ENCODE measurements at places on chromosomes 1 and 21. TPM values are rescaled to one million over a fixed set of nuclear protein-coding genes. Genes with fewer than 3 reads are reported as not detected.
A peak's percentile ranks its signal among the peaks of the same experiment; 100 is the strongest.

DNA sequence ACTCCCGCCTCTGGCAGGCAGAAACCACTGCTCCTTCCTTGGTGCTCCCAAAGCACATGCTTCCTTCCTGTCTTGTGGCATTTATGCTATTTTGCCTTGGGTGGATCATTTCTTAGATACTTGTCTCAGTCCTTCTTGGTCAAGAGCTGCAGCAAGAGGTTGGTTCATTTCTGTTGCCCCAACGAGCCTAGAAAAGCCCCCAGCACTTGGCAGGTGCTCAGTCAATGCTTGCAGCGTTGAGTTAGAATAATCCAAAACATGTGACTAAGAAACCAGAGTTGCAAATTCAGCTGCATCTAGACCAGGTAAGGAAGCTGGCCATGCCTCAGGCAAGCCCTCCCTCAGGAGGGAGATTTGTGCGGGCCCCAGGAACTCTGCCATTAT, 42.4 kb upstream of the TENT5C start:
- DNase-seq: no peak
- H3K36me3 ChIP-seq: no peaks in the 10 kb centered on the region
- no peak overlapping the region for H3K4me3 ChIP-seq
- H3K4me1 ChIP-seq: no peaks in the 10 kb centered on the region

DNA sequence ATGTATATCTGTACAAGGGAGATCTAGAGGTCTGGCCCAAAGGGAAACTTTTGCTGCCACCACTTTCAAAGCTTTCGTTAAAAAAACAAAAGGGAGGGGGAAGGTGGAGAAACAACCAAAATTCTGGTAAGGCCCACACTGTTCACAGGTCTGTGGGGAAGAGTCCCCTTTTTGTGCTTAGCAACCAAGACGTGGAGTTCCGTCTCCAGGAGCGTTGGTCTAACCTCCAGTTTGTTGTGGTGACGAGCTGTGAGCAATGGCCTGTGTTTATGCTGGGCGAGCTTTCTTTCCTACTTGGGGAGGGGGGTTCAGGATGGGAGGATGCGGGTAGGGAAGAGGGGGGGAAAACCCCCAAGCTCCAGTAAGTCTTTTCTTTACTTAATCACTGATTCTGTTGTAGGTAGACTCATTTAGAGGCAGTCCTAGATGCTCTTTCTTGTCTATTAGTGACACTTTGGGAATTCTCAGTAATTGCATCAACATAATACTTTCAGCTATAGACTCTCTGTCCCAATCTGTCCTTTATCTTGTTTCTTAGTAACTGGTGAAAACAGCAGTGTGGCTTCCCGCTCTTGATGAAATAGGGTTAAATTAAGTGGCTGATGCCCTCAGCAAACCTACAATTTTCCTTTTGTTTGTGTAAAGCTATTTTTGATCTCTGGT, 1.5 kb downstream of the HIPK1 start:
- no peaks in the 10 kb centered on the region for H3K27me3 ChIP-seq
- DNase-seq: peak; percentile 51
- peaks cover 25% of the 10 kb centered on the region for H3K4me1 ChIP-seq

GRCh38 chr1:5690898-5691297, 301.3 kb downstream of the NPHP4 start:
- no peak overlapping the region for H3K27ac ChIP-seq
- DNase-seq: no peak
- peaks cover 7% of the 10 kb centered on the region for H3K36me3 ChIP-seq
- no peaks in the 10 kb centered on the region for H3K27me3 ChIP-seq
- no peak overlapping the region for H3K4me3 ChIP-seq

GRCh38 chr1:211737115-211738035, 62.0 kb upstream of the NEK2 start:
- no peaks in the 10 kb centered on the region for H3K4me1 ChIP-seq
- no peak overlapping the region for H3K27ac ChIP-seq
- H3K27me3 ChIP-seq: no peaks in the 10 kb centered on the region
- no peak for DNase-seq
- H3K4me3 ChIP-seq: no peak overlapping the region

DNA sequence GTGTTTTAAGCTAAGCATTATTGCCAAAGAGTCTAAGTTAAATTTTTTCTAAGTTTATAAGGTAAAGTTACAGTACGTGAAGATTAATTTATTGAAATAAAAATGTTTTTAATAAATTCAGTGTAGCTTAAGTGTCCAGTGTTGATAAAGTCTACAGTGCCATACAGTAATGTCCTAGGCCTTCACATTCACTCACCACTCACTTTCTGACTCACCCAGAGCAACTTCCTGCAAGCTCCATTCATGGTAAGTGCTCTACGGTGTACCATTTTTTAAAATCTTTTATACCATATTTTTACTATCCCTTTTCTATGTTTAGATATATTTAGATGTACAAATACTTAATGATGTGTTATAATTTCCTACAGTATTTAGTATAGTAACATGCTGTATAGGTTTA, 173.2 kb downstream of the CACNA1E start:
- H3K4me3 ChIP-seq: no peak overlapping the region
- DNase-seq: no peak
- no peaks in the 10 kb centered on the region for H3K4me1 ChIP-seq

The SDHB gene
- 72.8 TPM for total RNA-seq

- H3K36me3 ChIP-seq: no peaks in the 10 kb centered on the region
- no peak overlapping the region for H3K4me3 ChIP-seq
- no peak for DNase-seq
- H3K27me3 ChIP-seq: no peaks in the 10 kb centered on the region
These were observed 189.5 kb downstream of the SIPA1L2 start for GRCh38 chr1:232440325-232441035.

The CD2 gene
- total RNA-seq: not detected

The CD244 gene
- total RNA-seq: not detected

- H3K36me3 ChIP-seq: no peaks in the 10 kb centered on the region
- no peak for DNase-seq
- no peak overlapping the region for H3K27ac ChIP-seq
- no peak overlapping the region for H3K4me3 ChIP-seq
- peaks cover 18% of the 10 kb centered on the region for H3K4me1 ChIP-seq
These were observed 51.4 kb downstream of the SLC9A1 start for GRCh38 chr1:27103498-27103897.

GRCh38 chr1:233790121-233790520, 114.4 kb upstream of the SLC35F3 start:
- DNase-seq: no peak
- no peak overlapping the region for H3K27ac ChIP-seq
- no peaks in the 10 kb centered on the region for H3K36me3 ChIP-seq
- H3K4me3 ChIP-seq: no peak overlapping the region

The GJB5 gene
- 0.50 TPM for total RNA-seq

GRCh38 chr1:6466023-6466422, at the start of gene TNFRSF25:
TNFRSF25 (minus strand) TSS chr1:6466173; CDS start chr1:6466107, 66 bp downstream.
- H3K4me3 ChIP-seq: peak within 1 kb of the TSS; percentile 54
- H3K4me1 ChIP-seq: peaks cover 2% of the 10 kb centered on the region
- no peak within 1 kb of the TSS for H3K27ac ChIP-seq
- peaks cover 5% of the 10 kb centered on the region for H3K27me3 ChIP-seq
- no peaks in the 10 kb centered on the region for H3K36me3 ChIP-seq
- peak; percentile 82 for DNase-seq

The KCNJ15 gene
- not detected for total RNA-seq

The GJB3 gene
- 0.31 TPM for total RNA-seq

DNA sequence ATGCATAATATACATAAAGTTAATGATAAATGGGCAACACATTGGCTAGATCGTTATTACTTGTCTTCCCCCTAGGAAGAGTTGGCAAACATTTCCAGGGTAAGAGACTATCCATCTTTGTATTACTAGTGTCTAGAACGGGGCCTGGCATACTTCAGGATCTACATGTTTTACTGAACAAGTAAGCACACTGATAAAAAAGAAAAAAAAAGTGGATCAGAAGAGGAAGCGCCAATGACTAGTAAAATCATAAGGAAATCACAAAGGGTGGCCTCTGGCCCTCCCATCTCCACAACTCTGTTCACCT, 482 bp downstream of the TM2D1 start:
- peak overlapping the region; percentile 61 for H3K27ac ChIP-seq
- no peaks in the 10 kb centered on the region for H3K36me3 ChIP-seq
- DNase-seq: no peak
- peaks cover 4% of the 10 kb centered on the region for H3K4me1 ChIP-seq

The FAM43B gene
- 3.6 TPM for total RNA-seq

DNA sequence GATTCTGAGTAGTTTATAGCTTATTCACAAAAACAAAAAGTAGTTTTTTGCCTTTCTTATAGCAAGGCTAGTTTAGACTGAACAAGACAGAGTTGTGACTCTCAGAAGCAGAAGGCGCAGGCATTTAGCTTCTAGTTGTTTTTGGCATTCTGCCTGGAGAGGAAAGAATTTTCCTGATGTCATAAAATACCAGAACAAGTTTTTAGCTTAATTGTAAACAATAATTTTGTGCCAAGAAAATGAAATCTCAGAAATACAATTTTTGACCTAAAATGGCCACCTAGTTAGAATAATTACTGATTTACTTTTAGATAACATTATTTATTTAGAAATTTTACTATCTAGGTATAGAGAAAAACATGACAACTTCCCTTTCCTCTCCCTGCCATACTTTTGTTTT, 1.0 kb downstream of the DNAJB4 start:
- H3K36me3 ChIP-seq: no peaks in the 10 kb centered on the region
- peaks cover 22% of the 10 kb centered on the region for H3K4me1 ChIP-seq
- H3K27ac ChIP-seq: peak overlapping the region; percentile 21
- peak overlapping the region; percentile 42 for H3K4me3 ChIP-seq
- no peak for DNase-seq

DNA sequence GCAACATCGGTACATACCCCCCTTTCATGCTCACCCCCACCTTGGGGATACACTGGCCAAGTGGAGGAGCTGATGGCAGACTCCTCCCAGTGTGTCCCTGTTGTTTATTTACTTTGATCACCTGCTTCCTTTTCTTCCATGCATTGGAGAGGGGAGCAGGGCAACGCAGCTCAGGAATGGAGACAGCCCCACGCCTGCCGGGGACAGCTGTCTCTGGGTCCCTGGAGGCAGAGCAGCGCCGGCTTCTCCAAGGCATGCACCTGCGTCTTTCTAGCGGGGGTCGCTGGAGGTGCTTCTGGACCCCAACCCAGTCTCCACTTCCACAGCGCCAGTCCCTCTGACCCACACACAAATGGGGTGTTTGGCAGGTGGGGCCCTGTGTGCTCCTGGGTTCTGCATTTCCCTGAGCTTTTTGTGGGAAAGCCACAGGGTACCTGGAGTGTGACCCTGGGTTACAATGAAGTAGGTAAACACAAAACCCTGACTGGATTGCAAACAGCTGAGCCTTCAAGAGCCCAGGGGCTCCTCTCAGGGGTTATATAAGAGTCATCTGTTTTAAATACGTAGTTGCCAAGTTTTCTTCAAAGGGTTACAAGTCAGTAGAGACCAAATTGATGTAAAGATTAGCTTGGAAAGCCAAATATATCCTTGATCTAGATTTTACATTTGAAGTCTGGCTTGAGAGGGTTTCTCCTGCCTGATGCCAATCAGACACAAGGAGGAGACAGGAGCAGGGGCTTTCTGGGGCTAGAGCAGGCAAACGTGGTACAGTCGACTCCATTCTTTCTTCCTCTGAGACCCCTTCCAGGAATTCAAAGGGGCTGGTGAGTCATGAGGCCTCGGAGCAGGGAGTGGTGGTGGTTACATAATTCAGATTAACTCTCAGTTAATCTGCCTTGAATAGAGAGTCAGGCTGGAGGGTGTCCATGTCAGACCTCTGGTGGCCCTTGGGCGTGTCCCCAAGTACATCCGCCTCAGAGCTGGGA, 4.5 kb downstream of the AJAP1 start:
- no peaks in the 10 kb centered on the region for H3K27me3 ChIP-seq
- no peak for DNase-seq
- peaks cover 4% of the 10 kb centered on the region for H3K36me3 ChIP-seq
- no peaks in the 10 kb centered on the region for H3K4me1 ChIP-seq

DNA sequence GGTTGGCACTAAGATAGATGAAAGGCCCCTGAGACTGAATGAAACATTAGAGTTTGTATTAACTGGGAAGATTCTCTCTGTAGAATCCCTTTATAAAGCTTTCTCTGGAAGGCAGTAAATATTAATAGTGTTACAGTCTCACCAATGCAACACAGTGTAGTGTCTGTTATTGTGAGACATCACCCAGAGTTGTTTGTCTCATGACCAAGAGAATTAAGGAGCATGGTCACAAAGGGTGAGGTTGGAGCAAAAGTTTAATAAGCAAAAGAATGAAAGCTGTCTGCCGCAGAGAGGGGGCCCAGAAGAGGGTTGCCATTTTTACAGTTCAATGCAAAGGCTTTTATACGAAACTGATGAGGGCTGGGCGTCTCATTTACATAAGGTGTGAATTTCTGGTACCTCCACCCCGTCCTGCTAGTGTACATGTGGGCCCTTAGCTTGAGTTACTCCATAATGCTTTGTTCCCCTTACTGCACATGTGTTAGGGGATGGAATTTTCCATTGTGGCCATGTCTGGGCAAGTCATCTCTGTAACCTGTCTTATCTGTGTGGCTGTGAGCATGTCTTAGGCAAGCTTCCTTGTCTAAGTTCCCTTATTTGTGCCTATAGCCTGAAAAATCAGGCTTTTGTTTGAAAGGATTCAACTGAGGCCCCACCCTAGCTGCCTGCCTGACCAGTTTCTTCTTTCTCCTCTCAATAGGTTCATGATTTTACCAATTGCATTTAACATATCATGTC, 184.1 kb downstream of the RASAL2 start:
- no peak for DNase-seq
- H3K27ac ChIP-seq: peak overlapping the region; percentile 17
- no peak overlapping the region for H3K4me3 ChIP-seq
- peaks cover 63% of the 10 kb centered on the region for H3K4me1 ChIP-seq
- H3K27me3 ChIP-seq: no peaks in the 10 kb centered on the region

The IL12RB2 gene
- 0.31 TPM for total RNA-seq

GRCh38 chr1:84836145-84836544, 56.9 kb downstream of the LPAR3 start:
- H3K4me1 ChIP-seq: no peaks in the 10 kb centered on the region
- no peaks in the 10 kb centered on the region for H3K36me3 ChIP-seq
- DNase-seq: no peak
- H3K4me3 ChIP-seq: no peak overlapping the region
- H3K27ac ChIP-seq: no peak overlapping the region

- DNase-seq: no peak
- H3K27ac ChIP-seq: no peak overlapping the region
- peaks cover 11% of the 10 kb centered on the region for H3K4me1 ChIP-seq
These were observed 9.0 kb downstream of the TMEM200B start for GRCh38 chr1:29114654-29115053.

GRCh38 chr1:219247441-219247840, 73.8 kb downstream of the LYPLAL1 start:
- H3K4me3 ChIP-seq: no peak overlapping the region
- no peak for DNase-seq
- H3K27ac ChIP-seq: no peak overlapping the region
- H3K4me1 ChIP-seq: no peaks in the 10 kb centered on the region
- no peaks in the 10 kb centered on the region for H3K36me3 ChIP-seq

The XKR8 gene
- 9.6 TPM for total RNA-seq

- DNase-seq: no peak
- H3K4me3 ChIP-seq: no peak overlapping the region
- no peaks in the 10 kb centered on the region for H3K36me3 ChIP-seq
- peaks cover 7% of the 10 kb centered on the region for H3K4me1 ChIP-seq
- H3K27me3 ChIP-seq: no peaks in the 10 kb centered on the region
- no peak overlapping the region for H3K27ac ChIP-seq
These were observed 72.1 kb upstream of the ZBTB40 start for GRCh38 chr1:22379566-22379965.
